ENCODE measurements at places on chromosomes 5 and 9.

- DNase-seq, result no peak
Measured at GRCh38 chr9:1604942-1605560, 410.1 kb upstream of the SMARCA2 start.

GRCh38 chr9:109584205-109584604 lies 86.1 kb upstream of the PTPN3 start:
- peak; percentile 55 for DNase-seq

GRCh38 chr9:87872079-87872624 lies 10.5 kb upstream of the SPATA31E1 start:
- no peak for DNase-seq

DNA sequence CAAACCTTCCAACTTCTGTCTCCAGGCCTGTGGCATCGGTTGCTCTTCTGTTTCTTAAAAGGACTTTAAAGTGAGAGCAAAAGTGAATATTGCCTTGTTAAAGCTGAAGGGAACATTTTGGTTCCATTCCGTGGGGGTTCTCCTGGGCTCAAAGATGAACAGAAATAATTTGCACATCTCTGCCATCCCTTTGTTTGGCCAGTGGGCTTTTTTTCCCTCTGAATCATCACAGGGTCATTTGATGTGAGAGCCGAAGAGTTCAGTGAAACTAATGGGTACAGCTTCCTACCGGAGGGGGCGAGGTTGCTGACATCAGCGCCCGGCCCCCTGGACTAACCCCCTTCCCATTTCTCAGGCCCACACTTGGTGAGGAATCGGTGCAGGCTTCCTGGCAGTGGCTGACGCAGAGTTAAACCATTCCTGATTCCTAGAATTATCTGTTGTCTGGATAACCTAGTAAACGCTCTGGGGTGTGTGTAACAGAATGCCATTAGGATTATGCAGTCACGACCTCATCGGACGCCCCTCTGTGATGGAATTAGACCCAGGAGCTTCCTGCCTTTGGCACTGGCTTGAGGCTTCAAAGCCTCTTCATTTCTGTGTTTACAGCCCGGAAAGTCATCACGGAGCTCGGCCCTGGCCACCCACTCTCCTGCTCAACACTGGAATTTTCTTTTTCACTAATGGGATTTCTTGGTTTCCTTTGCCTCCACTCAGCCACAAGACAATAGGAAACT lies 61.6 kb upstream of the RPL26L1 start:
- DNase-seq, result no peak

DNA sequence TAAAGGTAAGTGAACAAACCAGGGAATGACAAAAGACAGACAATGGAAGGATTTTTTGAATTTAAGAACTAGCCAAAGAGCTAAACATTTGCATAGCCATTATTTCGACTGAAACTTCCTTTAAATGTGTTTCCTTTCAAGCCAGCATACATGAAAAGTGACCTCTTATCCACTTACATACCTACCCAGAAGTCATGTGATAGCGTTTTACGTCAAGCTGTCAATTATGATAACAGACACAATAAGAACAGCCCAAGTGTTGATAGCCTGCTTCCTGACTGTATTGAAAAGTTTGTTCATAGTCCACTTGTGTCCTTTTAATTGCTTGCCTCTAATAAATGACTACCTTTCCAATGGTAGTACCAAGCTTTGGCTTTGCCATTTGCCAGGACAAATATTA lies 206.0 kb downstream of the NFIB start:
- DNase-seq, result no peak

GRCh38 chr9:8649160-8649559 lies 849.6 kb upstream of the DMAC1 start:
- no peak for DNase-seq
